RWPE2 (cell line): ENCODE measurements at places on chromosomes 7 and 10.
A peak's percentile ranks its signal among the peaks of the same experiment; 100 is the strongest.

DNA sequence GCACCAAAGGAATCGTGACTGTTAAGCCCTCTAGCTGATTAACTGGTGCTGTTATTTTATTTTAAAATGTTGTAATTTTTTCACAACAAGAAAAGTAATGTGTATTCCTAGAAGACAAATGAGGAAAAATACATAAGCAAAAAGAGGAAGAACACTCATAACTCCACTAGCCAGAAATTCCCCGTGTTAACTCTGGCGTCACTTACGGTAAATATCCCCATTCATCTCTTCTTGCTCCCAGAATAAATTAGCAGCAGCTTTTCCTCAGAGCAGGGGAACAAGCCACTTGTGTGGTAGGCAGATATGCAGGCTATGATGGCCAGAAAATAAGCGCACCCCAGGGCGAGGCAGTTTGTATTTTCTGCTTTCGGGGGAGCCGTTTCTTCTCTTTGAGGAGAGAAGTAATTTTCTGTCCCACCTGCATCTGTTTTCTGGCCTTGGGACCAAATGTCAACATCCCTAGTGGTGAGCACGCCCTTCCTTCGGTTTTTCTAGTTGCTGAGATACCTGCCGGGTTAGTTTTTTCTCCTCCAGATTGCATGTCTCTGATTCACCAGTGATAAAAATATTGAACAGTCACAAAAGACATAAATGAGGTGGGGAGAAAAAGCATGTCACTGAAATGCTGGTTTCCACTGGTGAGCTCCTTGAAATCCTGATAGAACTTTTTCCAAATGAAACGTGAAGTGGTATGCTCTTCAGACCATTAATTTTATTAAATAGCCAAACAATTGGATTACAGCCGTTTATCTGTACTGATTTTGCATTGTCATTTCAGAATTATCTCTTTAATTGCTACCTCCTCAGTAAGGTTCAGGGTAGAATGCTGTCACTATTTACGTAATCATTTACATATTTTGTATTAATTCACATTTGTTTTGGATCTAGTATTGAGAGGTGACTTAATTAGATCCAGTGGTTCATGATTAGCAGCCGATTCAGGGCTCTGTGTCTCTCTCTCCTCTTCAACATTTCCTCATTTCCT, 268.1 kb downstream of the CAMK1D start:
- no peak for DNase-seq

- no peak for DNase-seq
These were observed 25.0 kb downstream of the RTKN2 start for GRCh38 chr10:62243647-62243997.

- no peak for DNase-seq
These were observed 545.7 kb downstream of the GATA3 start for GRCh38 chr10:8600192-8600591.

DNA sequence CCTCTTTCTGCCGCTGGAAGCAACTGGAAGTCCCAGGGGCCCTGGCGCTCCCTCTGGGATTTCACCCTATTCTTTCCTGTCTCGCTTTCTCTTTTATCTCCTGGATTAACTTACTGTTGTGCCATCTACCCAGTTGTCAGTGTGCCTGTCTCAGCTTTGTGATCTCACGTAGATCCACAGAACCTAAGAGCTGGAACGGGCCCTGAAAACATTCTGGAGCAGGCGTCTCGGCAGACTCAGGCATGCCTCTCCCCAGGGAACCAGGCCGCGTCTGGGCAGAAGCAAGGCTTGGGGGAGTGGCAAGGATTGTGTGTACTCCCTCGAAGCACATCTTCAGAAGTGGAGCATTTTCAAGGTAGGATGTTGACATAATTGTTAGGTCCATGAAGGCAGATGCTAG, 87.2 kb downstream of the KCNMA1 start:
- no peak for DNase-seq

- no peak for DNase-seq
These were observed 1196.9 kb downstream of the SORCS3 start for GRCh38 chr10:105837951-105838350.

- DNase-seq: no peak
These were observed 2.2 kb upstream of the FOXI2 start for GRCh38 chr10:127734753-127735152.

GRCh38 chr7:34928052-34928451, 109.2 kb downstream of the DPY19L1 start:
- DNase-seq: no peak

DNA sequence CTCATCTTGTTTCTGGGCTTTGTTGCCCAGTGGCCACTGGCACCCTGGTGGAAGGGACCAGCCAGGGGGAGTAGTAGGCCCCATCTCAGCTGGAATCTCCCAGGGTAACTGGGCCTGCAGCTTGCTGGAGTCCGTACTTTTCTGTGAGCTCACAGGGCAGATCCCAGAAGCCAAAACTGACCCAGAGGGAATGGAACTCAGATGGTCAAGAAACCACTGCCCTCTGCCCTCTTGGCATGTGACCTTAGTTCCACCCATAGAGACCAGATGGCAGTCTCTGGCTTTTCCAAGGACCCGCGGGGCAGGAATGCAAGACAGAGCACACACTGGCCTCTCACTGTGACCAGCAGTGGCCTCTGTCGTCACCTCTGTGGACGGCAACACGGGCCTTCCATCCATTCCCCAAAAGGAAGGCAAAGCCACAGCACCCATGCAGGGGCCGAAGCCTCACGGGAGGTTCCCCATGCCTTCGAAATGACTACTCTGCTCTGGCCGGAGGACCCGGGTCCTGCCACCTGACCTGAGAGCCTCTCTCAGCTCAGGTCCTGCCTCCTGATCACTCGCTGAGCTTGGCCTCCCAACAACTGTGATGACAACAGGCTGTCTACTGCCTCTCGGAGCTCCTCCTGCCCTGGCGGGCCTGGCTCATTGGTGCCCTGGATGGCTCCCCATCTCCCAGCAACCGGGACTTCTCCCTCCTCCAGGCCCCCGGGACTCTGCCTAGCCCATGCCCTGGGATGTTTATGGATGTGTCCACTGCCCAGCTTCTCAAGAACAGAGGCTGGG, 29.9 kb downstream of the MYL10 start:
- DNase-seq: no peak

GRCh38 chr10:90470966-90471365, 386.9 kb downstream of the HTR7 start:
- no peak for DNase-seq

- peak; percentile 25 for DNase-seq
These were observed at the start of gene CXCL12 for GRCh38 chr10:44385026-44385695. CXCL12 (minus strand) TSS chr10:44385097; CDS start chr10:44385005, 92 bp downstream.

GRCh38 chr7:132150711-132151110, 425.6 kb downstream of the PLXNA4 start:
- no peak for DNase-seq

DNA sequence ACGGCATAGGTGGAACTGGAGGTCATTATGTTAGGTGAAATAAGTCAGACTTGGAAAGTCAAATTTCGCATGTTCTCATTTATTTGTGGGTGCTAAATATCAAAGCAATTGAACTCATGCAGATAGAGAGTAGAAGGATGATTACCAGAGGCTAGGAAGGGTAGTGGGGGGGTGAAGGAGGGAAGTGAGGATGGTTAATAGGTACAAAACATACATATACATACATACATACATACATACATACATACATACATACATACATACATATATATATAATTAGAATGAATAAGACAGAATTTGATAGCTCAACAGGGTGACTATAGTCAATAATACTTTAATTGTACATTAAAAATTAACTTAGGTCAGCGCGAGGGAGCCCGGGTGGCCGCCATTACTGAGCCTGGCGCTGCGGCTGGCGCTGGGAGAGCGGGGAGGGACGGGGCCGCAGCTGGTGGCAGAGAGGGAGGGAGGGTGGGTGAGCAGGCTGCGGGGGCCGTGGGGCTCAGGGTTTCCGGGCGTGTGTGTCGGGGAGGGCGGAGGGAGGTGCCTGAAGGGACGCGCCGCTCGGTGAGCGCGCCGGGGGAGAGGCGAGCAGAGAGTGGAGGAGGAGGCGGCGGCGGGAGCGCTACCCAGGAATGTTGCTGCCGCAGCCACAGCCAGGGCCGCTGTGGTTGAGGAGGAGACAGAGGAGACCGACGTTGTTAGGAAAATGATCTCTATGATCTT, 85.8 kb upstream of the EGFR start:
- no peak for DNase-seq

GRCh38 chr7:84226759-84227158, 32.2 kb upstream of the SEMA3A start:
- no peak for DNase-seq

- no peak for DNase-seq
These were observed 26.2 kb downstream of the C1GALT1 start for GRCh38 chr7:7208520-7208919.

DNA sequence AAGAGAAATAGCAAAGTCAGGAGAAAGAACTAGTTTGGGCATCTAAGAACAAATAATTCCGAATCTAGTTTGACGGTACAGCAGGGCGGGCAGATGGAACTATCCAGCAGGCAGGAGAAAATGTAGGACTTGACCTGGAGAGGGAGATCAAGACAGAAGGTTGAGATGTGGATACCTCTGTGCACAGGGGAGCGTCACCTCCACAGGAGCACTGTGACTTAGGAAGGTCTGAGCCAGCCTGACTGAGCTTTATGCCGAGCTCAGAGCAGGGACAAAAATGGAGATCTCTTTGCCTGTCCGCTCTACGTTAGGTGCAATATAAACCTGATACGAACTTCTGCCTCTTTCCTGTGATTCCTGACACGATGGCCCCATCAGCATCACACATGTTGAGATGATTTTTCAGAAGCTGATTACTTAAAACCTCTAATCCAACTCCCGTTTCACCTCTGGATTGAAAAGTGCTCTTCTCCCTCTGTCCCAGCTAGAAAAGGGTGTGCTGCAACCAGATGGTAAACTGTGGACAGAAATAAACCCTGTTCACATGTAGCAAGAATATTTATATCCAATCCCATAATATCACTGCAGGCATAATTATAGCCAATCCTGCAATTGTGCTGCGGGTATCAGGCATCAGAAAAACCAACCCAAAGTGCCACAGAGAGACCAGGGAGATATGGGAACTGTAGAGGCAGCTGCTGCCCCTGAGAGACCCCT, 13.6 kb upstream of the SORBS1 start:
- no peak for DNase-seq

GRCh38 chr10:120360571-120360970, 96.5 kb upstream of the PLPP4 start:
- DNase-seq: no peak

GRCh38 chr10:93601146-93601773, at the start of gene RBP4:
RBP4 (minus strand) TSS chr10:93601235; CDS start chr10:93601028, 207 bp downstream.
- no peak for DNase-seq

DNA sequence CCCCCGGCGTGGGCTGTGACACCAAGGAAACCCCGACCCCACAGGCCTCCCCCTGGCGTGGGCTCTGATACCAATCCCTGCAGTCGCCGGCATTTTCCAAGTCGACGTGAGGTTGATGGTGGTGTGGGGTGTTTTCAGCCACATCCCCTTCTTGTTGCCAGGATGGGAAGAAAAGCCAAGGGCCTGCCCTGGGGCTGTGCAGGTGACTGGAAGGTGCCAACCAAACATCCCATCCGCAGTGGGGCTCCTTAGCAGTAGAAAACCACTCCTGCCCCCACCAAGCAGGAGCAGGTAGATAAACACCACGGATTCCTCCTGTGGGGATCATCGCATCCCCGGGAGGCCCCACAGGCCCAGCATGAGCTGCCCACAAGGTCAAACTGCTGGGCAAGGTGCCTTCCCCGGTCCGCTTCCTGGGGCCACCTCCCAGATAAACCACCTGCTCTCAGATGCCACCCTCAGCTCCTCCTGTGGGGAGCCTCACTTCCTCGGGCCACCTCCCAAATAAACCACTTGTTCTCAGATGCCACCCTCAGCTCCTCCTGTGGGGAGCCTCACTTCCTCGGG, 88.5 kb upstream of the DIP2C start:
- no peak for DNase-seq

- no peak for DNase-seq
These were observed 129.3 kb downstream of the MYOF start for GRCh38 chr10:93352638-93353383.

GRCh38 chr10:101118031-101118430, 13.1 kb upstream of the TLX1 start:
- DNase-seq: no peak

DNA sequence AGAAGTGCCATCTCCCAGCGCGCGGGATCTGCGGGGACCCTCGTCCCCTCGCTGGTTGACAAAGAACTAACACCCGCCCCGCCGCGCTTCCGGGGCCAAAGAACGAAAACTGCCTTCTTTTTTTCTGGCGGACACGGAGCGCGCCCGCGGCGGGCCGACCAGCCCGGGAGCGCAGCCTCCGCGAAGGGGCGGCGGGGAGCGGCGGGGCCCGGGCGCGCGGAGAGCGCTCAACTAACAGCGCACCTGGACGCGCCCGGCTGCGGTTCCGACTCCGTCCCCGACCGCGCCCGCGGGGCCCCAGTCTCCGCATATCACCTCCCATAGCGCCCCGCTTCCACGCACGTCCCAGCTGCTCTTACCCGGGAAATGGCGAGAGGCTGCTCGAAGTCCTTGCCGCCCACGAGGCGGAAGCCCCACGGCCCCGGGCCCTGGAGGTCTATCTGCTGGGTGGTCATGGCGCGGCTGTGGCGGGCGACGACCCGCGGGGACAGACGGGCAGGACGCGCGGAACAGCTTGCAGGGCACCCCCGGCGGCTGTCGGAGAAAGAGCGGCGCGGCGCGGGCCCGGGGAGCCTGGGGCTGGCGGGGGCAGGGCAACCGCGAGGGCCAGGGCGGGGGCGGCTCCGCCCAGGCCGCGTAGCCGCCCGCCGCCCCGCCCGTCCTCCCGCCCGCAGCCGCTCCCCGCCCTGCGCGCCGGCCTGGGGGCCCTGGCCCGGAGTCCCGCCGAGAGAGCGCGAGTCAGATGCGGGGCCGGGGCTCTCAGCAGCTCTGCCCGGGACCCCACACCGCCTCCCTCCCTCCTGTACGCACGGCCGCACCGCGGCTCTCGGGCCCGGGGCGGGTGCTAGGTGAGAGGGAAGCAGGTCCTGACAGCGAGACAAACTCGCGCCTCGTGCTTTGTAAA, at the start of gene PDLIM1:
Gene PDLIM1, minus strand, starts transcription at position 543 of the 904 bp plus-strand sequence. Its CDS starts 88 bp downstream, at position 455.
- DNase-seq: no peak

DNA sequence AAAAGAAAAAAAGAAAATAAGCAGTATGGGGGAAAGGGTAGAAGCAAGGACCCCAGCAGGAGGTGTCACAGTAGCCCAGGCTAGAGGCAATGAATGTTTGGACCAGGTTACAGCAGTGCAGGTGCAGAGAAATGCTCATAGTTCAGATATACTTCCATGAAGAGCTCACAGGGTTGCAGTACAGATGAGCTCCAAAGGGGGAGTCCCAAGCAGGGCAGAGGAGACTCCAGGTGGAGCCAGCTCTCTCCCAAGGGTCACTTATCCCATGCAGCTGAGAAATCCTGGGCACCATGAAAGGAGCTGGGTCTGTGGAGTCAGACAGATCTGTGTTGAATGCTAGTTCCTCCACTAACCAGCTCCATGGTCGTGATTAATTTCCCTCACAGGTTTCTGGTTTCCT, 174.9 kb downstream of the C7orf25 start:
- no peak for DNase-seq

GRCh38 chr10:107471911-107472310, 307.4 kb upstream of the SORCS1 start:
- no peak for DNase-seq

- no peak for DNase-seq
These were observed 33.9 kb upstream of the GSAP start for GRCh38 chr7:77450054-77450453.

DNA sequence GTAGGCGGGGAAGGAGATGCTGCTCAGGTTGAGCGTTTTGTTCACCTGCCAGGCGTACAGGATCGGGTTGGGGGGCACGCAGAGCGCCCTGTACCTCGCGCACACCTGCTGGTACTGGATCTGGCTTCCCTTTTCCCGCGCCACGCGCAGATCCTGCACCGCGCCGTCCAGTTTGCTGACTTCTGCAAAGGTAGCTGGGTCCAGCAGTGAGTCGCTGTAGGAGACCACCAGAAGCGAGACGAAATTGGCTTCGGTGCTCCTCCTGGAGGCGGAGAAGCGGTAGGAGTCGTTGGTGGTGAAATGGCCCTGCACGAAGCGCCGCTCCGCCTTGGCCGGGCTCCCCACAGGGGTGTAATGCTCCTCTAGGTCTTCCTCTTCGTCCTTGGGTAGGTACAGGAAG, 90.7 kb upstream of the RAB18 start:
- no peak for DNase-seq
